ENCODE measurements at places on chromosomes 3 and 15.

GRCh38 chr15:72971766-72972165, 80.5 kb upstream of the NEO1 start:
- DNase-seq: no peak

- DNase-seq: no peak
These were observed 612.9 kb downstream of the ZNF385D start for GRCh38 chr3:21138085-21138484.

DNA sequence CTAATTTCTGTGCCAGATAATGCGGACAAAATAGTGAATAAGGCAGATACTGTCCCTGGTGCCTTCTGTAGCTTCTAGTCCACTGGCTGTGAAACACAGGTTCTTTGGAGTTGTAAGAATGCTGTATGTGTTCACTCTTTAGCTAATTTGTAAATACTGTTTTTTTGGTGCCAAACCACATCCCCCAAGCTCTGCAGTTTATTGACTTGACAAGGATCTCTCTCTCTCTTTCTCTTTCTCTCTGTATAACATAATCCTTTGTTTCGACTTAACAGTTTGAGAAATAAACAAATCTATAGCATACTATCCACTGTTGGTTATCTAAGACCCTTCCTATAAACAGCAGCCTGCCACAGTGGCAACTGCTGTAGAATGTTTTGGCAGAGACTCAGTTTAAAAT, 7.6 kb downstream of the SMAD3 start:
- DNase-seq: no peak

DNA sequence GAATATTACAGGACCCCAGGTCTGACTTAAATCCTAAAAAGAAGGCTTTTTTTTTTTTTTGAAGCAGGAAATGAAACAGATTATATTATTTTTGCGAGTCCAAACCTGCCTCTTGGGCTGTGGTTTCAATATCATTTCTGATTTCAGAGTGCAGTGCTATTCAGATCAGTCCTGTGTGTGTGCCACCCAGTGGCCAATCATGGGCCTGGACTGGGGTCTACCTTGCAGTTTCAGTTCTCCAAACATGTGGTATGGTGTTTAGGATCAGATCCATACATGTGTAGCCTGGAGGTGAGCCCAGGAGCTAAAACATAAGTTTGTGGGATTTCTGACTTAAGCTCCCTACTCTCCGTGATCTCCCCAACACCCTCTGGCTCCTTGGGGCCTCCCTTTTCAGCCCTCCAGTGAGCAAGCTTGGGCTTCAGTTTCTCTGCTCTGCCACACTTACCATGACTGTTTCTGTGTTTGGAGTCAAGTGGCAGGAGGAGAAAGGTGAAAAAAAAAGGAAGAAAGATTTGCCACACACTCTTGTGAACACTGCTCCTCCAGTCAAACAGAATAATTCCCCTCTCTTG, 12.1 kb upstream of the THSD4 start:
- DNase-seq: no peak

DNA sequence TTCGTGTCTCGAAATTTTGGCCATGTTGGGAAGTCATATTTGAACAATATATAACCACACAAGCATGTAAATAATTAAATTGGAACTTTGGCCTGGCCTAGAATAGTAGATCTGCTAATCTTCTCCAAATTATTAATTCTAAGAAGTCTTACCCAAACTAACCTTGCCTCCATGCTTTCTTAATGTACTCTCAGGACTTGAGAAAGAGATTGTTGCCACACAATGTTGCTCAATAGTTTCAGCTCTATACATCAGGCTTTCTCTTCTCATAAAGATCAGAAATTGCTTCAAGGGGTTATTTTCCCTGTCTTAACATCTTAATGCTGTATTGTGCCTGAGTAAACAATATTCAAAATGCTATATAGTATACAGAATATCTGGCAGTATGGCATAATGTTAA, 202.7 kb upstream of the LRIG1 start:
- DNase-seq: no peak
